ENCODE measurements at places on chromosomes 6 and 20.

DNA sequence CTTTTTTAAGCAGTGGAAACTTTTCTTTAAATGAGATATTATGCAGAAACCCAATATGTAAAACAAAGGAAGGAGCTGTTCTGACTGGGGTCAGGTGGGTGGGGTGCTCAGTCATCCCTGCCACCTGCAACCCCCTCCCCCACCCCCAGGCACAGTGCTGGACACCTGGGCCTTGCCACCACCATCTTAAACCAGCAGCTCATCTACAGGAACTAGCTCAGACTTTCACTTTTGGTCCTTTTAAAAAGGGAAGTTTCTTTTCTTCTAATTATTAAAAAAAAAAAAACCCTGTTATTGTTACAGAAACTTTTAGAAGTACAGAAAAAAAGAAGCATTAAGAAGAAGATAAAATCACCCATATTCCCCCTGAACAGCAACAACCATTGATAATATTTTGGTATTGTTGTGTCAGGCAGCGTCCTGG lies 37.1 kb downstream of the PPP1R16B start:
- no peak for DNase-seq

DNA sequence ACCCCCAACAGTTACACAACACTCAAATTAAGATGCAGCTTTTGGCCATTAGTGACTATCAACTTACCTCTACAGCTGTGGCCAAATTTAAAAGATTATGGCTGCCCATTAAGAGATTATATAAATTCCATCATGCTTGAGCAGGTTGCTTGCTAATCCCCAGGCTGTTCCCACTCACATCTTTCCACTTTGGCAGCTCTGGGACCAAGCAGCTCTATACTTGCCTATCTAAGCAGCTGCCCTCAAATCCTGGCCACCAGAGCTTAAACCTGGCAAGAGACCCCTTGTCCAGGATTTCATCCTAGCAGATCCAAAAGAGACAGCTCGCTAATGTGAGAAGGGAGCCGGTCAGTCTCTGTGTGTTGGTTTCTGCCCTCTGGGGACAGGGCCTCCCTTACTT lies 127.9 kb downstream of the SLC23A2 start:
- no peak for DNase-seq

DNA sequence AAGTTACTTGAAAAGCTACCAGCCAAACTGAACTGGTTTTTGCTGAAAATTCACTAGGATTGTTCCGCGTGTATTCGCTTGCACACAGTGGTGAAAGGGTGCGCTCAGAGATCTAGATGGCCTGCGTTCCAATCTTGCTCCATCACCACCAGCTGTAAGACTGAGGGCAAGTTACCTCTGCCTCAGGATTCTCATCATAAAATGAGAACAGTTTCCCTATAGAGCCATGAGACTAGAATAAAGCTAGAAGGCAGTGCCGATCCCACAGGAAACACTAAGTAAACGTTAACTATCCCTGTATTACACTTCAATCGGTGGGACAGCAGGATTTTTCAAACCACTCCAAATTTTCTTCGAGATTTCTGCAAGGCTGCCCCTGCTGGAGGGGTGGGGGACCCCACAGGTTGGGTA lies 838 bp downstream of the AHCY start:
- DNase-seq: no peak

DNA sequence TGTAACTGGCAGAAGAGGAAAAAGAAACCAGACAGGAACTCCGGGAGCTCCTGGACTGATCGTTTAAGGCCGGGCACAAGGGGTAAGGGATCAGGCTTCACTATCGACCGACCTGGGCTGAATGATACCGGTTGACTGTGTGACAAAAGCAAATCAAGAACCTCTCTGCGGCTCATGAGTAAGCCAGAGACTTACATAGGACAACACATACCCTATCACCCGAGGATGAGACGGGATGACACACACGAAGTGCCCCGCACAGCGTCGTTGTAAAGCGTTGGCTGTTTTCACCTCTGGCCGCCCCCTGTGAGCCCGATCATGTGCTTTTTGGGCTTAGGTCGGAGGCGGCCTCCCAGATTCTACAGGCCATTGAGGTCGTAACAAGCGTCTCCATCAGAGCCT lies 695 bp upstream of the TGIF2 start:
- no peak for DNase-seq

- no peak for DNase-seq
Observed at GRCh38 chr6:74133073-74133472, 437.1 kb downstream of the CD109 start.

- DNase-seq: no peak
Observed at GRCh38 chr6:106103728-106104109, 17.6 kb downstream of the PRDM1 start.

DNA sequence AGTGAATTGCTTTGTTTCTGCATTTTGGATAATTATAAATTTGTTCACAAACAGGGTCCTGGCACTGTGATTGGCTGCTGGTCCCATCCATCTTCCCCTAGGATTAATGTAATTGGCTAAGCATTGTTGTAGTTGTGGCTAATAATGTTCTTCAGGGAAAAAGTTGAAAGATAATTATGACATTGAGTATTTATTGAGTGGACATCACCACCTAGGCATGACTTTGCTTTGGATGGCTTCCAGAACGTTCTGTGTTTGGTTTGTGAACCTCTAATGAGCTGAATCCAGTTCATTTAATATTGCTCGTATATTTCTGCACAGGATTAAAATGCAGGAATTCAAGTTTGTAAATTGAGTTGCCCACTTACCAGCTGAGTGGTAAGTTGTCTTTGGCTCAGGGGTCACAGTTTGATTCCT lies 55.1 kb downstream of the ARID1B start:
- no peak for DNase-seq

GRCh38 chr20:50054626-50055511 lies 58.1 kb downstream of the UBE2V1 start:
- DNase-seq: no peak

DNA sequence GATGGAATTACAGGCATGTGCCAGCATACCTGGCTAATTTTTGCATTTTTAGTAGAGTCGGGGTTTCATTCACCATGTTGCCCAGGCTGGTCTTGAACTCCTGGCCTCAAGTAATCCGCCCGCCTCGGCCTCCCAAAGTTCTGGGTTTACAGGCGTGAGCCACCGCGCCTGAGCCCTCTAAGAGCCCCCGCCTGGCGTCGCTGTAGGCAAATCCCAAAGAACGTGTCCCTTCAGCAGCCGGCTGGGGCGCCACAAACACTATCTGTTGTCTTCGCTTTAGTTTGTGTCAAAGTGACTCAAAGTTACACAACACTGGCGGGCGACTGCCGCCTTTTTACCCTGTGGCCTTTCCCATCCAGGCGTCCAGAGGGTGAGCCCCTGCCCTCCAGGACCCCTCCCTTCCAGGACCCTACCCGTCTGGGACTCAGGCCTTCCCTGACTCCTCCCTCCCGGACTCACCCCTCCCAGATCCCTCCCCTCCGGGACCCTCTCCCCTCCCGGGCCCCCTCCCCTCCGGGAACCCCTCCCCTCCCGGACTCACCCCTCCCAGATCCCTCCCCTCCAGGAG lies 940 bp upstream of the ADRM1 start:
- peak; percentile 65 for DNase-seq

DNA sequence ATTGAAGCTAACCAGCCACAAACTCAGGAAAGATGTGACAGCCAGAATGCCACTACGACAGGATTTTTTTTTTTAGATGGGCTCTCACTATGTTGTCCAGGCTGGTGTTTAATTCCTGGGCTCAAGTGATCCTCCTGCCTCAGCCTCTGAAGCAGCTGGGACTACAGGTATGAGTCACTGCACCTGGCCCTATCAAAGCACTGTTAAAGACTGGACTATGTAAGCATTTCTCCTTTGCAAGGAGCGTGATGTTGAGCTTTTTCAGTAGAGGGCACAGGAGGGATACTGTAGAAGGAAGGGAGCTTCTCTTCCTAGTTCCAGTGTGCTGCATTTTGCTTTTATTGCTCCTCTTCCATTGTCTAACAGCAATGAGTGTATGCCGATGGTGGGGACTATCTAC lies 35.8 kb downstream of the ZBTB9 start:
- DNase-seq: no peak

GRCh38 chr6:43666196-43666920 lies 21.2 kb downstream of the MRPS18A start:
- DNase-seq: no peak

DNA sequence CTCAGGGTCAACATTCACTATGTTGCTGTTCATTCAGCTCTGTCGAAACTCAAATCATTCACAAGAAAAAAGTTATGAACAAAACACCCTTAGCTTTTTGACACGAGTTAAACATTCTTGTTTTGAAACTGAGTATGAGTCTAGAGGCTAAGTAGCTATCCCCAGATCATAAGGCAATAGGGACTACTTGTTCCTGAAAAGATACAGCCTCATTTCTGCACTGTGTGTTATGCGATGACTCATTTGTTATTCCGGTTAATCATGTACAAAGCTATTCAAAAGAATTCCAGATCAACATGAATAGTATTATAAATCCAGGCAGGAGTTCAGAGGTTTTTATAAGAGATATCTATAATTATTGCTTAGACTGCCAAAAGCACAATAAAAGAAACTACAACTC lies 908.0 kb downstream of the QKI start:
- peak; percentile 88 for DNase-seq

GRCh38 chr6:44004625-44005506 lies 122.4 kb downstream of the MRPL14 start:
- DNase-seq: no peak

GRCh38 chr20:20887593-20888265 lies 175.3 kb upstream of the RALGAPA2 start:
- no peak for DNase-seq

GRCh38 chr6:15044146-15044882 lies 201.6 kb upstream of the JARID2 start:
- no peak for DNase-seq

DNA sequence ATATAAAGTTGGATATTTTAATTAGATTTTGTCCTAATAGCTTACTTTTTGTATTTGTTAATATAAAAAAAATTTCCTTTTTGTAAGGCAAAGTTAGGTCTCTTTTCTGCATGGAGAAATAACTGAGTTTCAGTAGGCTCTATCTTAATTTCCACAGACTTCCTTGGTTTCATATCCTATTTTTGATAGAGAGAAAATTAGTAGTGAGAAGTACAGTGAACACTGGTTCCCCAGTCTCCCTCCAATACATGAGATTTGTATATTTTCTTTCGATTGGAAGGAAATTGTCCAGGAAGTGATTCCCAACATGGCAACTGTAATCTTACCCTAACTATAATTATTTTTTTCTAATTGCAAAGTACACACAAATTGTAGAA lies 26.4 kb downstream of the TRIM27 start:
- DNase-seq: no peak

GRCh38 chr20:63366390-63367365 lies 5.5 kb upstream of the CHRNA4 start:
- no peak for DNase-seq

- no peak for DNase-seq
Observed at GRCh38 chr6:57097596-57097995, 7.6 kb downstream of the ZNF451 start.

- no peak for DNase-seq
Observed at GRCh38 chr6:51926125-51926524, 161.3 kb downstream of the PKHD1 start.

- no peak for DNase-seq
Observed at GRCh38 chr20:11849270-11849915, 68.3 kb upstream of the BTBD3 start.

DNA sequence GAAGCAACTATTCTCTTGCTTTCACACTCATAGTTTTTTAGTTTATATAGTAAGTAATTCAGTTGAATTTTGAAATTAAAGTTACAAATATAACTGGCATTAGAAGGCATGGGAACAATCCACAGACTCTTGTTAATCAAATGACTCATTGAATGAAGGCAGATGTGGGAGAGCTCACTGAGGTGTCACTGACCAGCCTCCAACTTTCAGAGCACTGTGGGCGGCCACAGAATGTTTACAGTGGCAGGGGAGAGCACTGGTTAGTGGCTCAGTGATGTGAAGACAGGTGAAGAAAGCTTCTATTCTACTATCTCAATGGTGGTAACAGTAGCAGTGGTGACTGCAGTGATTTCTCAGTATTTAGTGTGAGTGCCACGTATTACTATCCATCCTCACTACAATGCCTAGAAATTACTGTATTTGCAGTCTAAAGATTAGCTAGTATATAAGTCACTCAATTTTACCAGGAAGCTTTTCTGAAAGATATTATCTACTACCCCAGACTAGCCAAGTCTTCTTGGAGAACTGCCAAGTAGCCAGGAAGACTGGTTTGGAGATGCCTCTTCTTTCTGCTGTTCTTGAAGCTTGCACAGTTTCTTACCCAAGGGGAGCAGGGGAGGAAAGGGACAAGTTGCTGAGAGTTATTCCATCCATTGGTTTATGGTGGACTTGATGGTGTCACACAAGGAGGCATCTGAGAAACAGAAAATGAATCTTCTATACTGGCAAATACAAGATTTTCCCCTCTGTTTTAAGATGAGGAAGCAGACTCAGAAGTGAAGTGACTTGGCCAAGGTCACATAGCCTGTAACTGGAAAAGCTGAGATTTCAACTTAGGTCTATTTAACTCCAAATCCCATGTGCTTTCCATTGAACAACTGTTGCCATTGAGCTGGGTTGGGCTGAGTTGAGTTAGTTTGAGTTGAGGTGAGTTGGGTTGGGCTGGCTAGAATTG lies 231.2 kb downstream of the ANKRD60 start:
- no peak for DNase-seq

- no peak for DNase-seq
Observed at GRCh38 chr20:59307270-59307669, 6.9 kb downstream of the EDN3 start.

GRCh38 chr20:19786311-19786710 lies 28.3 kb downstream of the RIN2 start:
- no peak for DNase-seq

- DNase-seq: no peak
Observed at GRCh38 chr6:133645966-133646740, 242.8 kb upstream of the TCF21 start.

GRCh38 chr6:141956046-141956761 lies 176.5 kb upstream of the GJE1 start:
- DNase-seq: no peak

- peak; percentile 22 for DNase-seq
Observed at GRCh38 chr6:28838634-28839442, 84.9 kb downstream of the TRIM27 start.

DNA sequence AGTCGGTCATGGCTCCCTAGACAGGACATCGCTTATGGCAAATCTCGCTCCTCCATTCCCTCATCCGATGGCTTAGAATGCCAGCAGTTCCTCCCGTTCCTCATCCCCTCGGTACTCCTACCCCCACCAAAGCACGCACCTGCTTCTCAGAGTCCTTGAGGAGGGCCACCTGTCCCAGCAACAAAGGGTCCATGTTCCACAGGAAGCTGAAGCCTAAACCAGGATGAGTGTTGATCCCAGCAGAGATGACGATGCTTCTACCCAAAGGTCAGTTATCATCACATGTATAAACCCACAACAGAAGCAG lies 111.2 kb downstream of the THBS2 start:
- no peak for DNase-seq

GRCh38 chr6:69900869-69901268 lies 34.5 kb downstream of the COL19A1 start:
- no peak for DNase-seq
